ENCODE measurements at places on chromosomes 2 and 18.

DNA sequence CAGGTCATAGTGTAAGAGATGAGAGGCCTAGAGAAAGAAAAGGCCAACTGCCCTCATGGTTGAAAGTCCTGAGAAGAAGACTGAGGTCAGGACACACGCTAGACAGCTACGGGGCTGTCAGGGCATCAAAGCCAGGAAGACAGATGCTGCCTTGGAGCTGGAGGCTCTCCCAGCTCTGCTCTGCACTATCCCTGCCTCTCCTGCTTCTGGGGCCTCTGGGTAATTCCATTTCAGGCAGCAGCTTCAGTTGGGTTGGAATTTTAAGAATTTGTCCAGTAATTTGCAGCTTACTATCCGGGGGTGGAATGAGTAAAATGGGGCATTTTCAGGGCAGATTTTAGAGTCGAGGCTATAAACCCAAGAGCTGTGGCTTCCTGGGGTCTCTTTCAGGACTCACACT is 76.2 kb upstream of the CTAGE1 start:
- H3K4me1 ChIP-seq, result peaks cover 18% of the 10 kb centered on the region
- H3K27me3 ChIP-seq, result no peaks in the 10 kb centered on the region
- no peaks in the 10 kb centered on the region for H3K36me3 ChIP-seq
- H3K4me3 ChIP-seq, result no peak overlapping the region

- H3K4me3 ChIP-seq, result no peak overlapping the region
- no peaks in the 10 kb centered on the region for H3K36me3 ChIP-seq
- DNase-seq, result no peak
- H3K27me3 ChIP-seq, result no peaks in the 10 kb centered on the region
- H3K27ac ChIP-seq, result no peak overlapping the region
These were observed 1603.6 kb upstream of the NXPH2 start for GRCh38 chr2:140383781-140384180.

- H3K4me3 ChIP-seq, result no peak overlapping the region
- no peaks in the 10 kb centered on the region for H3K36me3 ChIP-seq
- no peak overlapping the region for H3K27ac ChIP-seq
- H3K4me1 ChIP-seq, result no peaks in the 10 kb centered on the region
These were observed 268.2 kb upstream of the FBXO11 start for GRCh38 chr2:48174503-48174902.

DNA sequence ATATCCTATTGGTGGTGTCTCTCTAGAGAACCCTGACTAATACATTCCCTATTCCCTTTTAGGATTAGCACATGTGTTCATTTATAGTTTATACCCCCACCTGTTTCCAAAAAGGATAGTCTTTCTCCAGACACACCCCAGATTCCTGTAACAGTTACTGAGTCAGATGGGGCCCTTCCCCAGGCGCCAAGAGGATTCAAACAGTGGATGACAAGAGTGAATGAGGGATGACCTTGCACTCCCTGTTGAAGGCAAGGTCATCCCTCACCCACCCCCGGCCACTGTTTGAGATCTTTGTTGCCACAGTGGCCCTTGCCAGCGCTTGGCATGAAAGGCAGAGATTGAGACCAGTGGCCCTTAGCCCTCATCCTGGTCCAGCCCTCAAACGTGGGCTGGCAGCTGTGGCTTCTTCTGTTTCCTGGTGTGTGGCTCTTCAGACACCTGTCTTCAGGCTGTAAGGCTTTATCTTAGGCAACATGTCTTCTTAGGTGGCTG is 15.3 kb upstream of the REEP1 start:
- DNase-seq, result no peak
- H3K4me3 ChIP-seq, result no peak overlapping the region
- no peaks in the 10 kb centered on the region for H3K36me3 ChIP-seq

DNA sequence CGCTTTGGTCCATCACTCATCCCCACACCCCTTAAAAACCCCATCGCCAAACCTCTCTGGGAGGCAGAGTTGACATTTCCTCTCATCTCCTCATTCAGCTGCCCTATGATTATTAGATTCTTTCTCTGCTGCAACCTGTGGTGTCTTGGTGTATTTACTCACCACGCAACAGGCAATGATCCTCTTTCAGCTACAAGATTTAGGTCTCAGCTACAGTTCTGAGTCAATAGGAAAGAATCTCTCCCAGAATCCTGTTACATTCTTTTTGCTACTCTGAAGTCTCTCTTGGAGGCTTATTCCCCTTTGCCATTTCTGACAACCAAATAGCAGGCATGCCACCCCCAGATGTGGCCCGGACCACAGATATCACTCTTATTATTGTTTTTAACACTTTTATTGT is 468.3 kb upstream of the GYPC start:
- H3K4me3 ChIP-seq, result no peak overlapping the region
- no peak for DNase-seq
- H3K27ac ChIP-seq, result no peak overlapping the region
- H3K4me1 ChIP-seq, result no peaks in the 10 kb centered on the region
- no peaks in the 10 kb centered on the region for H3K36me3 ChIP-seq
- H3K27me3 ChIP-seq, result no peaks in the 10 kb centered on the region

GRCh38 chr2:127674241-127675209 is 805 bp downstream of the LIMS2 start:
- peak overlapping the region; percentile 97 for H3K27ac ChIP-seq
- peaks cover 46% of the 10 kb centered on the region for H3K4me1 ChIP-seq
- H3K36me3 ChIP-seq, result no peaks in the 10 kb centered on the region
- DNase-seq, result peak; percentile 76

- no peak overlapping the region for H3K27ac ChIP-seq
- no peak for DNase-seq
- H3K27me3 ChIP-seq, result no peaks in the 10 kb centered on the region
- H3K4me1 ChIP-seq, result peaks cover 26% of the 10 kb centered on the region
- H3K36me3 ChIP-seq, result no peaks in the 10 kb centered on the region
These were observed 19.5 kb downstream of the WIPF1 start for GRCh38 chr2:174577967-174578589.

- no peaks in the 10 kb centered on the region for H3K27me3 ChIP-seq
- H3K27ac ChIP-seq, result no peak overlapping the region
- DNase-seq, result no peak
- H3K4me3 ChIP-seq, result no peak overlapping the region
- no peaks in the 10 kb centered on the region for H3K36me3 ChIP-seq
These were observed 44.9 kb upstream of the SALL3 start for GRCh38 chr18:78934551-78935225.

GRCh38 chr2:206212673-206213513 is 53.2 kb downstream of the EEF1B2 start:
- no peak for DNase-seq
- H3K4me3 ChIP-seq, result no peak overlapping the region
- no peaks in the 10 kb centered on the region for H3K36me3 ChIP-seq
- peaks cover 9% of the 10 kb centered on the region for H3K4me1 ChIP-seq
- H3K27me3 ChIP-seq, result no peaks in the 10 kb centered on the region

GRCh38 chr2:174726212-174726611 is 38.1 kb downstream of the CHRNA1 start:
- no peak overlapping the region for H3K4me3 ChIP-seq
- H3K36me3 ChIP-seq, result no peaks in the 10 kb centered on the region
- no peaks in the 10 kb centered on the region for H3K27me3 ChIP-seq
- no peak overlapping the region for H3K27ac ChIP-seq
- no peaks in the 10 kb centered on the region for H3K4me1 ChIP-seq

GRCh38 chr2:200442471-200442870 is 67.4 kb downstream of the KCTD18 start:
- H3K36me3 ChIP-seq, result peaks cover 5% of the 10 kb centered on the region
- no peak overlapping the region for H3K4me3 ChIP-seq
- H3K27ac ChIP-seq, result no peak overlapping the region
- no peak for DNase-seq
- peaks cover 13% of the 10 kb centered on the region for H3K4me1 ChIP-seq

DNA sequence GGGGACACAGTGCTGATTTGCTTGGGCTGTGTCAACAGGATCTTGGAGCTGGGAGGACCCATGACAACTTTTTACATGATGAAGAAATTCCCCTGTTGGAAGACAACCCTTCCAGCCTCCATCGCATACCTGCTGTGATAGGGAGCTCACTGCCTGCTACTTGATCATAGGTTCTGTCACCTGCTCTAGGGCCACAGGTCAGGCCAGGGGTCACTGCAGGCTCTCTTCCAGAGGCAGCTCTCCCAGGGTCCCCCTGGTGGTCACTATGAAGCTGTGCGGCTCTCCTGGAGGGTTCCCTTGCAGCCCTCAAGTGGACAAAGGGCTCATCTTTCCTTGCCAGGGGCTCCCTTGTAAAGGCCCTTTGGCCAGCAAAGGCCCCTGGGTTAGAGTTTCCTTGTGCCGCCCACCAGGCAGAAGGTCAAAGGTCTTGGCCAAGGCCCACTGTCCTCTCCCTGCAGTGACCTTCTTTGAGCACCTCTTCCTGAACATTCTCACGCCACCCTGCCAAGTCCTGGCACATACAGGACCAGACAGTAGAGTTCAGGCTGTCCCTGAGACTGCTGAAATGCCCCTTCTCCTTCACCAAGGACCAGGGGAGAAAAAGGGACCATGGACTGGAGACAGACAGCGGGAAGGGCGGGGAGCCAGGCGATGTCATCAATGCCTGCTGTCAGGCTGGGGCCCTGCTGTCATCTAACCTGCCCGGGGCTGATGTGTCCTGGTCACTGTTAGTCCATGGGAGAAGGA is 345.1 kb downstream of the DYSF start:
- peak; percentile 57 for DNase-seq
- H3K27ac ChIP-seq, result no peak overlapping the region
- no peaks in the 10 kb centered on the region for H3K4me1 ChIP-seq

- H3K4me3 ChIP-seq, result no peak overlapping the region
- H3K27me3 ChIP-seq, result no peaks in the 10 kb centered on the region
- no peaks in the 10 kb centered on the region for H3K4me1 ChIP-seq
These were observed 28.2 kb upstream of the STAT4 start for GRCh38 chr2:191178806-191179514.

DNA sequence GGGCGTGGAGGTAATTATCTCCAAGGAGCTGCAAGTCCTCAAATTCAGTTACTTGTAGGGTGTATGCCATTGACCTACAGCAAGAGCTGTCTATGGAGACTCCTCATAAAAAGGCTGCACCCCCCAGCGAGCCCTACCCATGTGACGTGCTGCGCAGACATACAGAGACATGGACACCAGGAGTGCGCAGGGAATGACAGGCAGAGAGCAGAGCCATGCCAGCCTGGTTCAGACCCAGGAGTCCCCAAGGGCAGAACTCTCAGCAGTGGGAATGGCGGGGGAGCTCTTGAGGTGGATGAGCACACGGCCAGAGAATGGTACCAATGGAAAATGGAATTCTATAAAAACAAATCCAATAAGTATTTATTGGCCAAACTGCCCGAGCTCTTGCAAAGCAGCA is 310.1 kb downstream of the MYCN start:
- H3K27me3 ChIP-seq, result no peaks in the 10 kb centered on the region
- H3K4me3 ChIP-seq, result no peak overlapping the region
- no peaks in the 10 kb centered on the region for H3K4me1 ChIP-seq

- no peaks in the 10 kb centered on the region for H3K36me3 ChIP-seq
- H3K27ac ChIP-seq, result no peak overlapping the region
- peak overlapping the region; percentile 32 for H3K4me3 ChIP-seq
These were observed 1.0 kb downstream of the GAREM2 start for GRCh38 chr2:26173776-26174482.

DNA sequence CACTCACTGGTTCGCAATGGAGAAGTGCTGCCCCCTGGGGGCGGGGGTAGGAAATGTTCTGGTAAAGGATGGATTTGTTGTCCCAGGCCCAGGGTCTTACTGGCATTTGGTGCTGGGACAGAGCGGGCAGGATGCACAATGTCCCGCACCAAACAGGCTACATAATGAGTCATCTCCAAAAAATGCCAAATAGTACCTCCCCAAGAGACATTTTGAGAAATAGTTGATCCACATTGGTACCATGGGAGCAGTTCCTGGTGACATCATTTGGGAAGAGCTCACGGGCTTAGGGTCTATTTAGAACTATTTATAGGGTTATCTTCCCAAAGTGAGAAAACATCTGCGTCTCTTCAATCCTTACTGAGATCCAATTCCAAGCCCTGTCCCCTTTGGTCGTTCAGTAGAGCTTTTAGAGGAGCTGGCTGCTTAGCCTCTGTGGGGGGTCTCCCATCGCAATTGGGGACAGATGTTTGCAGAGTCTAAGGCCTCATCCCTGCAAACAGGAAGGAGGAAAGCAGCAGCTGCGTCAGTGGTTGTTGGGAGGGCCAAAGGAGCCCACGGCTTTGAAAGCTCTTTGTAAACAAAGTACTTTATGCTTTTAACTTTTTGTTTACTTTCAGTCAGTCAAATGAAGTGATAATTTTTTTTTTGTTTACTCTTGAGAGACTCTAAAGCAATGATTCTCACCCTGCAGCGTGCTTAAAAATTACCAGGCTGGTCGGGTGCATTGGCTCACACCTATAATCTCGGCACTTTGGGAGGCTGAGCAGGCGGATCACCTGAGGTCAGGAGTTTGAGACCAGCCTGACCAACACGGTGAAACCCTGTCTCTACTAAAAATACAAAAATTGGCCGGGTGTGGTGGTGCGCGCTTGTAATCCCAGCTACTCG is 49.3 kb downstream of the GREB1 start:
- no peak overlapping the region for H3K4me3 ChIP-seq
- peak; percentile 77 for DNase-seq
- H3K27me3 ChIP-seq, result no peaks in the 10 kb centered on the region
- no peaks in the 10 kb centered on the region for H3K36me3 ChIP-seq
- H3K4me1 ChIP-seq, result no peaks in the 10 kb centered on the region

- H3K27me3 ChIP-seq, result no peaks in the 10 kb centered on the region
- DNase-seq, result no peak
- H3K36me3 ChIP-seq, result peaks cover 46% of the 10 kb centered on the region
These were observed 64.8 kb upstream of the EML6 start for GRCh38 chr2:54658564-54659071.

GRCh38 chr18:76410033-76410432 is 85.0 kb downstream of the ZNF516 start:
- H3K4me1 ChIP-seq, result peaks cover 15% of the 10 kb centered on the region
- H3K4me3 ChIP-seq, result no peak overlapping the region
- no peaks in the 10 kb centered on the region for H3K36me3 ChIP-seq
- DNase-seq, result no peak
- H3K27ac ChIP-seq, result no peak overlapping the region

DNA sequence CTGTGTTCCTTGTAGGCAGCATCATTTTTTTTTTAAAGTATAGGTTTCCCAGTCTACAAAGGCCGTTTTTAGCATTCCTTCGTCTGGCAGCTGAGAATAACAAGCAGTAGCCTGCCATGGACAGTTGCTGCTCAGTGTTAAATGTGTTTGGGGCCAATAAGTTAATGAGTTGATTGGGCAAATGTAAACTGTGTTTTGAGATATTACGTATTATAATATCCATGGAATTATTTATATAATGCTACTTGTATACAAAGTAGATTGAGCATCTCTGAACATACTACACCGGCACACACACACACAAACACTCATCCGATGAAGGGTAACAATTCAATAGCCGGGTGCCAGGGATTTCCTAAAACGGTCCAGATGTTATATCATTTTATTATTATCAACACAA is 97.2 kb downstream of the IRS1 start:
- H3K4me1 ChIP-seq, result peaks cover 37% of the 10 kb centered on the region
- no peak overlapping the region for H3K4me3 ChIP-seq
- H3K27ac ChIP-seq, result no peak overlapping the region
- no peaks in the 10 kb centered on the region for H3K36me3 ChIP-seq
- no peak for DNase-seq

DNA sequence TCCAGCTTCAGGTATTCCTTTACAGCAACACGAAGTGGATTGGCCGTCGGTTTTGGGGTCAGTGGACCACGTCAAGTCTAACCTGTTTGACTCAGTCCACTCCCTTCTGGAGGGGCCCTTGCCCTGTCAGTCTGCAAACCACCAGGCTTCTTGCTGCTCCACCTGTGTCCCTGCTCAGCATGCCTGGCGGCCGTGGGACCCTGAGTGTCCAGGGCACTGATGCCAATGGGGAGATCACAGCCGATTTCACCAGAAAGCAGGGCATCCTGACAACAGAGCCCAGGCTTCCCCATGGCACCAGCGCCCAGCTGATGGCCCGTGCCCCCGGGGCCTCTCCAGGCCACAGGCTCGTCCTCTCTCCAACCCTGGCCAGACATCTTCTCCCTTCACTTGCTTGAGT is 41.2 kb upstream of the HS6ST1 start:
- H3K36me3 ChIP-seq, result no peaks in the 10 kb centered on the region
- H3K27ac ChIP-seq, result no peak overlapping the region
- peaks cover 19% of the 10 kb centered on the region for H3K4me1 ChIP-seq
- DNase-seq, result no peak
- H3K27me3 ChIP-seq, result no peaks in the 10 kb centered on the region

All from sigmoid colon (tissue), 7 donors.